ENCODE measurements at places on chromosomes 3 and 15.

- peak; percentile 9 for DNase-seq
These were observed 75.0 kb downstream of the SEMA5B start for GRCh38 chr3:122952520-122952919.

DNA sequence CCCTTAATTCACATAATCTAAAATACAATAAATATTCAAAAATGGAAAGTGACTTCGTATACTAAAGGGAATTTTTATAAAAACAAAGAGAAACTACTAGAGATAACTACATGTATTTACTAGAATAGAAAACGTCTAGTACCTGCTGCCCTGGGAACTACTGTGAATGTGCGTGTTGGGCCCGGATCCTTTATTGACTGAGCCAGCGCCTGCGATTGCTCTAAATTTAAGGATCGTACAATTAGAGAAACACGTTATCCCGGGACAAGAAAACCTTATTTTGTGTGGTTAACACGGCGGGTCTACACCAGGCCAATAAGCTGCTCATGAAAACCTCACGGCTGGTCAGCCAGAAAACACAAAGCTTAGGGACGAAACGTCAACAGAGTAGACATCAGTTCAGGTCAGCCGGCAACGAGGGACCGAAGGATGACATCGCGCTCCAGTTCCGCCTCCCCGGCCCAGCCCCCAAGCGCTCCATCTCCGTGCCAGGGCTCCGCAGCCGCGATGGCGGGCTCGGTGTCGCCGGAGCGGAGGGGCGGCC lies 555 bp downstream of the TM2D3 start:
- peak; percentile 32 for DNase-seq

DNA sequence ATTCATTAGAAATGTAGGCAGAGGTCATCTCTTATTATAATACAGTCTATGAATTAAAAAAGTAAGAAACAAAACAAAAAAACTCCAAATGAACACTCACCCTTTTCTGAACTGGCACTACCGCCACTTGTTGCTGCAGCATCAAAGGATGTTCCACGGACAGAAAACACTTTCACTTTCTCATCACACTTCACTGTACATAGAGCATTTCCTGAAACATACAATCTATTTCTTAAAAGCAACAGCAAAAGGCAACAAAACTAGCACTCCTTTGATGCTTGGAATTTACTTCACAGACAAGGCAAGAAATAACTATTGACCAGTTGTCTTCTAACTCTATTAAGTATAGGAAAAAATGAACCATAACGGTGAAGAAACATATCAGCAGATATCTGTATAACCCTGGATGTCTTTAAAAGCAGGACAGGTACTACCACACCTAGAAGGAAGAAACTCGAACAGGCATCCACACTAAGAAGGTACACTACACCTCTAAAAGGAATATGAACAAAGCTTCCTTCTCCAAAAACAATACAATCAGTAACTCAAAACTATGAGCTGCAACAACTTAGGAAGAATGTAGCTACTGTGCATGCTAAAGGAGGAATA lies 24.9 kb downstream of the ETFA start:
- DNase-seq: no peak

DNA sequence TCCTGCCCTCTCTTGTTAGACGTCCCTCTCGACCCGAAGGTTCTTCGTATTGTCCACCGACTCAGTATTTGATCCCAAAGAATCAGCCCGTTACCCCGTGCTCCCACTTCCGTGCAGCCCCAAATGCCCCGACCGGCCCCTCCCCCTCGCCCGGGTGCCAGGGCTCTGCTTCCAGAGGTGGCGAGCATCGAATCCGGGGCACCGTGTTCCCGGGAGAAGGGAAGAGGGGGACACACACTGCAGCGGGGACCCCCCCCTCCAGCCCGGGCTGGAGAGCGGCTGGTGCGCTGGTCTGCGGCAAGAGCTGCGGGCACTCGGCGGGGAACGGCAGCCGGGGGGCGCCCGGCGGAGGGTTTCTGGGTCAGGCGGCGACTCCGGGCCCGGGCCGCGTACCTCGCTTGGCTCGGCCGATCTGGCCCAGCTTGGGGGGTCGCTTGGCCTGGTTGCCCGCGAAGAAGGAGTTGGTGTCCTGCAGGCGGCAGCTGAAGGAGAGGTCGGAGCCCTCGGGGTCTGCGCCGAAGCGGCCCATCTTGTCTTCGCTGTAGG lies 556 bp downstream of the CAMK2N2 start:
- no peak for DNase-seq

- DNase-seq: no peak
These were observed 15.9 kb upstream of the SH3BP5 start for GRCh38 chr3:15348246-15348645.

- no peak for DNase-seq
These were observed 77.2 kb downstream of the PDCD6IP start for GRCh38 chr3:33875680-33876079.

GRCh38 chr3:55000546-55000945 lies 72.7 kb upstream of the LRTM1 start:
- DNase-seq: peak; percentile 85

- no peak for DNase-seq
These were observed 21.9 kb downstream of the CDV3 start for GRCh38 chr3:133595341-133595740.

DNA sequence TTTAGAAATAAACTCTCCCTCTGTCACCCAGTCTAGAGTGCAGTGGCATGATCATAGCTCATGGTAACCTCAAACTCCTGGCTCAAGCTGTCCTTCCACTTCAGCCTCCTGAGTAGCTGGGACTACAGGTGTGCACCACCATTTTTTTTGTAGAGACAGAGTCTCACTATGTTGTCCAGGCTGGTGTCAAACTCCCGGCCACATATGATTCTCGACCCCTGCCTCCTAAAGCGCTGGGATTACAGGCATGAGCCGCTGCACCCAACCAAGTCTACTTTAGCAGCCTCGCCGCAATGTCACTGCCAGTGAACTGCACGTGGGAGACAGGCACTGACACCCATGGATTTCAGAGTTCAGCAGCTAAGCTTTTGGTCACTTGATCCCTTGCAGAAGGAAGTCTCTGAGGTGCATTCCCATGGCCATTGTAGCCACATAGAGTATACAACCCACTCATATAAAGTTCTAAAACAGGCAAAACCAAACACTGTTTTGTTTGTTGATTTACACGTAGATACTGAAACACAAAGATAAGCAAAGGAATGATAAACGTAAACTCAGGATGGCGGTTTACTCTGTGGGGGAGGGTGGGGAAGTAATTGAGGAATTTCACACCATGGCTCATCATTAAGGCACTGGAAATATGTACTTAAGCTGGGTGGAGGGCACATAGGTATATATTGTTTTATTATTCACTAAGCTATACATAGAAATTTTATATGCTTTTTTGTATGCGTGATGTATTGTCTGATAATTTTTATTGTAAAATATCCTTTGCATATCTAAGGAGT lies 115.0 kb downstream of the MEX3B start:
- no peak for DNase-seq

DNA sequence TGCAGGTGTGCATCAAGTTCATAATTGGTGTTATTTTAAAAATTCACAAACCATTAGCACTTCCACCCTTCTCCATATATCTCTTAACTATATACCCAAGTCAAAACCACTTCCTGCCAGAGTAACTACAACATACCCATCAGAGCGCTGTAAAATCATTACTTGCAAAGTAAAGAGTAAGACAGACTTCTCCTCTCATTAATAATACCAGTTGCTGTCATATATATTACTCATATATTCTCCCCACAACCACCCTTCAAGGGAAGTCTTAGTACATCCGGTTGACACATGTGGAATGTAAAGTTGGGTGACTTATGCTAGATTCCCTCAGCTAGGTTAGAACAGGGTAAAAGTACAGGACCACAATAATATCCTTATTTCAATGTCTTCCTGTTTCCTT lies 5.6 kb downstream of the TERC start:
- DNase-seq: peak; percentile 30

DNA sequence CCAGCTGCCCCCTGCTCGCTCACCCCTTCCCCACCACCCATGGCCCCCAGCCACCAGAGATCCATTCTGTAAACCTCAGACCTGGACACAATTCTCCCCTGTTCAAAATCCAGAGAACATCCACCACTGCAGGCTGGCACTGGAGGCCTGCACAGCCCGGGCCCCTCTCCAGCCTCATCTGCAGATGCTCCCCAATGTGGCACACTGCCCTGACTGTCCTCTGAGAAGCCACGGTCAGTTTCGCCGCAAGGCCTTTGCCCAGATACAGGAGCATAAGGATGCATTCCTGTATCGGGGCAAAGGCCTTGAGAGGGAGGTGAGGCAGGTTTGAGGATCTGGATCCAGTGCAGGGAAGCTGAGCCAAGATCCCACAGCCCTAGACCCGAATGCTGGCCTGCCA lies 175.4 kb upstream of the LINGO1 start:
- DNase-seq: no peak

DNA sequence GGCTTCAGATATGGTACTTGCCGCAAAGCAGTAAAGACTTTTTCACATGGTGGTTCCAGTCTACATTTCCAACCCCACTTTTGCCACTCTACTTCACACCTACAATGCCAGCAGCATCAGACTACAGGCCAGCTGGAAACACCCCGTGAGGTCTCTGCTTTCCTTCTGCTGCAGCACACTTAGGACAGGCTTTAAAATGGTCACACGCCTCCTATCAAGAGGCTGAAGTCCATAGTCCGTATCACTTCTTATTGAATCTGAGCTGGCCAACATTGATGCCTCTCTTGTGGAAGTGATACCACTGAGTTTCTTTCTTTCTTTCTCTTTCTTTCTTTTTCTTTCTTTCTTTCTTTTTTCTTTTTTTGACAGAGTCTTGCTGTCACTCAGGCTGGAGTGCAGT lies 59.8 kb downstream of the ZNF860 start:
- no peak for DNase-seq

- DNase-seq: peak; percentile 73
These were observed 100.6 kb downstream of the SUCNR1 start for GRCh38 chr3:151974067-151974466.

- DNase-seq: no peak
These were observed 6.1 kb downstream of the ERICH6 start for GRCh38 chr3:150697646-150698045.

- no peak for DNase-seq
These were observed 161.3 kb upstream of the MEIS2 start for GRCh38 chr15:37261685-37262084.

DNA sequence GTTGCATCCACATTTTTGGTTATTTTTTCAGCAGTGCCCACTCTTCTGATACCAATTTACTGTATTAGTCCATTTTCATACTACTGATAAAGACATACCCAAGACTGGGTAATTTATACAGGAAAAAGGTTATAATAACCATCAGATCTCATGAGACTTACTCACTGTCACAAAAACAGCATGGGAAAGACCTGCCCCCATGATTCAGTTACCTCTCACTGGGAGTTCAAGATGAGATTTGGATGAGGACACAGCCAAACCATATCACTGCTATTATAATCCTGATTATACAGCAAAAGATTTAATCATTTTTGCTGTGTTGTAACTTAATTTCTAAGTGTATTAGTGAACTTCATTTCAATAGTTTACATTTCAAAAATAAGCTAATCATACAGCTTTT lies 6.6 kb downstream of the ZBED2 start:
- no peak for DNase-seq

GRCh38 chr15:72372361-72372760 lies 3.5 kb downstream of the HEXA start:
- DNase-seq: no peak

DNA sequence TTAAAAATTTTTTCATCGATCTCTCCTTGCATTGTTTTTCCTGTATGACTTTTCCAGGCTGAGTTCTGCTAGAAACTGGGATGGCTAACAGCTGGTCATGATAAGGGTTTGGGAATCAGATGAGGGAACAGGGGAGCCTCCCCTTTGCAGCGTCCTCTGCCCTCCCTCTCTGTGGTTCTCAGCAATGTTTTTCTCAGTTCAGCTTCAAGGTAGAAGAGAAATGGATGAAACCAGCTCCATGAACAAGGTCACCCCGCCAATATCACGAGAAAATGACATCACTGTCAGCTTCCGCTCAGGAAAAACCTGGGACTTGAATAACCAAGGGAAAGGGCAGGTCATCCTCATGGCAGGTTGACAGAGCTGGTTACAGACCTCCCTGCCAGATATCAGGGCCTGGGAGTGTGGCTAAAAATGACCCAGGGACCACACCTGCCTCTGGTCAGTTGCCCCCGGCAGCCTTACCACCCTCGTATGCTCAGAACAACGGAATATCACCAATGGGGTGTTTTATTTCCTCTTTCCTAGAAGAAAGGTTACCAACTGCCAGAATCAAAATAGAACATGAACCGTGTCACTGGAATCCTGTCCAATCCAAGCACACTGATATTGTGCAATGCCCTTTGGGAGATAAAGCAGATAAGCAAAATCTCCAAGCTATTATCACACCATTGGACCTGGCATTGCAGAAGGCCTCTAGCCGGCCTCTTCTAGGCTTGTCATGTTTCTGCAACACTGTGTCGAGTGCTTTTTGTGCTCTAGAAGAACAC lies 26.1 kb downstream of the LSM3 start:
- DNase-seq: peak; percentile 33

DNA sequence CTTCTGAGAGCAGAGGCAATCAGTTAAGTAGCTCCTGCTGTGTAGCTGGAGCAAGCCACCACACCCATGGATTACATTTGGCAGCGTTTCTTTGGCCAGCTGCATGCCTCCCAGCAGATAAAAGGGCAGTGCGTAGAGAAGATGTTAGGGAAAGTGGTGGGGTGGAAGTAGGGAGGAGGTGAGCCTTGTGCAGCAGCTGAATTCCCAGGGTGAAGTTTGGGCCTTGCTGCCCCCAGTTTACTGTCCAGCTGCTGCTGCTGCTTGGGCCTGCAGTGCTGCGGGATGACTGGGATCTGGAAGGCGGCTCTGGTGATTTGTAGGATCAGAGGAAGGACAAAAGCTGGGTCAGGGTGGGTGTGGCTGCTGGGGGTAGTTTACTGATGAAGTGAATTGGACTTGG lies 318.7 kb upstream of the C2CD4B start:
- DNase-seq: peak; percentile 70

DNA sequence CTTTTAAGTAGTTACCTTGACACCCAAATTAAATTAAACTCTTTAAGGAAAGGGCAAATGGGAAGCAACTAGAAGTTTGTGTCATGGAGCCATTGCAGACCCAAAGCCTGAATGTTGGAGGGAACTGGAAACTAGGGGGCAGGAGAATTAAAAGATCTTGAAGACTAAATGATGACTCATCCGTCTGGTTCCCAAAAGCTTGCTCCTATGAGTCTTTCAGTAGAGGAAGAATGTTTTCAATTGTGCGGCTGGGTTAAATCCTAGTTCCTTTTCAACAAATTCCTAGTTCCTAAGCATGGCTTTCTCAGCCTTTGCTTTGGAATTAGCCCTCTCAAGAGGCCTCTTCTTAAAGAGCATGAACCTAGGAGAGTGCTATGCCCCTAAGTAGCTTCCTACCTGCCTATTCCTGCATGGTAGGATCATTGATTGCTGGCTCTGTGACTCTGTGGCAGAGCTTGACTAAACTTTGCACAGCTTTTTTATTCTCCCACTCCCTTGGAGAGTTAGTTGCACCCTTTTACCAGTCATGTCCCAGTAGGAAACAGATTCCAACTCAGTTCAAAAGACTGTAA lies 17.7 kb downstream of the CLEC3B start:
- DNase-seq: peak; percentile 84

GRCh38 chr3:43695863-43696262 lies 5.1 kb downstream of the ABHD5 start:
- no peak for DNase-seq

GRCh38 chr3:50136714-50137405 lies 18.3 kb upstream of the SEMA3F start:
- DNase-seq: no peak

GRCh38 chr3:26100176-26100575 lies 310.3 kb downstream of the OXSM start:
- no peak for DNase-seq

- DNase-seq: peak; percentile 76
These were observed 10.7 kb downstream of the IGF1R start for GRCh38 chr15:98658831-98659699.

Data from cardiac fibroblast (primary cell).